ENCODE measurements at places on chromosomes 5 and 9.

- DNase-seq: no peak
These were observed 6.2 kb downstream of the MAPKAP1 start for GRCh38 chr9:125700791-125701190.

DNA sequence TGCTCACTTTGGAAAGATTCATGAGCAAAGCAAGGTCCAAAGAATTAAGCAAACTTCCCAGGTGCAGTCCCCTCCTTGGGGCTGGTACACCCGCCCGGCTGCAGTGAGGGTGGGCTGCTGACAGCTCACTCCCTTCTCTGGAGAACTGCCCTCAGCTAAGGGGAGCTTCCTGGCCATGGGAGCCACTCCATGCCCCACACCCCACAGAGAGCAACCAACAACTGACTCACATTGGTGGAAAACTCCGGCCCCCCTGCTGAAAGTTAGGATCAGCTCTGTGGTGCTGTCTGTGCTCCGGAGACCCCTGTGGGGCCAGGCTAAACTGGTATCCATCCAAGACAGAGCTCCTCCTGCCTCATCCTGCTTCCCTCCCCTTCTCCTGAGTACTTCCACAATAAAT, 223.0 kb downstream of the GABBR2 start:
- DNase-seq: no peak

GRCh38 chr5:180115326-180116076, 43.9 kb upstream of the RNF130 start:
- no peak for DNase-seq

GRCh38 chr5:37714756-37715155, 125.1 kb downstream of the GDNF start:
- DNase-seq: no peak

- DNase-seq: no peak
These were observed 507.8 kb upstream of the MPDZ start for GRCh38 chr9:13787234-13787833.

GRCh38 chr9:15849871-15850270, 297.0 kb downstream of the CCDC171 start:
- no peak for DNase-seq

DNA sequence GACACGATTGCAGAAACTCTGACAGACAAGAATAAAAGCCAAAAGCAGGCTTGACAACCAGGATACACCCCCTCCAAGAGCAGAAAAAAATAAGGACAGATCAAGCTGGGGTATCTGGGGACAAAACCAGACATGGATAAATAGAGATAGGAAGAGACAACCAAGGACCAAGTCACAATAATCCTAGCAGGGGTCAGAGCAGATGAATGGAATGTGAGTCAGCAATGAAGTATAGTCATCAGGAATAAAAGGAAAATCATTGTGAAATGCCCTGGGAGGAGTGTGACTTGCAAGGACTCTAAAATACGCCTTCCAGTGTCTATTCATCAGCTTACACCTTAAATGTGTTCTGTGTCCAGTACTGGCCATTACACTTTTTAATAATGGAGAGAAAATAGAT, 206.8 kb downstream of the CAAP1 start:
- no peak for DNase-seq

Measured in SHP77 treated with DMSO at 0.1 percent for 48 hours (cell line).